Posterior vena cava (tissue), 2 donors: ENCODE measurements at places on chromosomes 11 and 22. TPM values are rescaled to one million over a fixed set of nuclear protein-coding genes. Genes with fewer than 3 reads are reported as not detected.

DNA sequence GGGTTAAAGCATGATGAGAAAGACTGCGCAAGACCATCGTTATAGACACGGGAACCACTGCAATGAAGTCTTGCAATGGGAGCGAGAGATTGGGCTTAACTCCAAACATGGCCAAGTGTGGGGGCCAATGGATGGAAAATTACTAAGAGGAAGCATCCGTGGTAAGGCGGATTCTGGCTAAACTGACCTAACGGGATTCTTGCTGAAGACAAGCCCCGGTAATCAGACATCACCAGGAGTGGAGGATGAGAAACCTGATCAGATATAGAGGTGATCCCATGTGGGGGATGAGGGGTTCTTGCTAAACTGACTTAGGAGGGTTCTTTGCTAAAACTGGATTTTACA is 5.8 kb upstream of the SYNGR1 start:
- no peak for DNase-seq

DNA sequence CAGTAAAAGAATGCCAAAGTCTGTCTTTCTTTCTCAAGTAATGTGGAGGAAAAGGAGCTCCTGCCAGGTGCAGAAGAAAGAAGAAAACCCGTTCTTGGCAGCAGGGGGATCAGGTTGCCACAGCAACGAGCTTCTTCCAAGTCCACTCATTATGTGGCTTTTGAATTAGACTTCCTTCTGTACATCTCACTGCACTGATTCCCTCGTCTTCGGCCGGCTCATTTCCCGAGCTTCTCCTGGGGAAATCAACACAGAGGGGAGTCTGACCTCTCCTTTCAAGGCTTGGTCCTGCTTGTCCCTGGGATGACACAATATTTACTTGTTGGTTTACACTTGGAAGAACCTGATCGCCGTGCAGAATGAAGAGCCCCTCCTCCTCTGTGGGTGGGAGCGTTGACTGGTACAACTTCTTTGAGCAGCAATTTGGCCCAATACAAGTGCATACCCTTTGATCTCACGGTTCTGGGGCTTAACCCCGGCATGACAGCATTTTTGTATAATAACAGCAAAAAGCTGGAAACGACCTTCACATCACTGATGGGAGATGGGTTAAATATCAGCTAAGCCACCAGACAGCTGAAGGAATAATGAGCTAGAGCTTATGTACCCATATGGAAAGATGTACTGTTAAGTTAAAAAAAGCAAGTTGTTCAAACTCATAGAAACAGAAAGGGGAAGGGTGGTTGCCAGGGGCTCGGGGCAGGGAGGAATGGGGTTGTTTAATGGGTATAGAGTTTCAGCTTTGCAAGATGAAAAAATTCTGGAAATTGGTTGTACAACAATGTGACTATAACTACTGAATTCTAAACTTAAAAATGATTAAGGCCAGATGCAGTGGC is 35.4 kb downstream of the MCHR1 start:
- no peak for DNase-seq

GRCh38 chr11:22521226-22521625 is 104.4 kb downstream of the FANCF start:
- no peak for DNase-seq

GRCh38 chr11:42093541-42093940 is 634.1 kb upstream of the LRRC4C start:
- no peak for DNase-seq

- DNase-seq: no peak
Measured at GRCh38 chr11:8289492-8289918, 25.8 kb upstream of the LMO1 start.

SYT7 gene
- 0.93 TPM for total RNA-seq
